ENCODE measurements at places on chromosomes 6 and 20.

DNA sequence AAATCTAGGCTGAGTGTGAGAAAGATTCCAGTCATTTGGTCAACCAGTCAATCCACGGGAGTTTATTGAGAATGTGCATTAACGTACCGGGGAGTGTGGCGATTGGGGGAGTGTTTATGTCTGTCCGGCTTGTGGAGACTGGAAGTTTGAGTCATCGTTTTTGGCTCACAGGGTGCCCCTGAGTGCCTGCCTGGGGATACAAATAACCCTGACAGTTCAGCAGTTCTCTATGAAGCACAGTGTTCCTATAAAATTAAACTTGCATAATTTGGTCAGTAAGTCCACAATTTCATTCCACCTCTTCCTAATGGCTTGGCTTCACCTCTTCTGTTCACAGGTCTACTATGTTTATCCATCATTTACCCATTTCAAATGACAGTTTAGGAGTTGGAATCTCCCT lies 72.6 kb upstream of the PLEKHG1 start:
- DNase-seq = no peak

GRCh38 chr6:154134471-154135147 lies 95.6 kb downstream of the OPRM1 start:
- no peak for DNase-seq

DNA sequence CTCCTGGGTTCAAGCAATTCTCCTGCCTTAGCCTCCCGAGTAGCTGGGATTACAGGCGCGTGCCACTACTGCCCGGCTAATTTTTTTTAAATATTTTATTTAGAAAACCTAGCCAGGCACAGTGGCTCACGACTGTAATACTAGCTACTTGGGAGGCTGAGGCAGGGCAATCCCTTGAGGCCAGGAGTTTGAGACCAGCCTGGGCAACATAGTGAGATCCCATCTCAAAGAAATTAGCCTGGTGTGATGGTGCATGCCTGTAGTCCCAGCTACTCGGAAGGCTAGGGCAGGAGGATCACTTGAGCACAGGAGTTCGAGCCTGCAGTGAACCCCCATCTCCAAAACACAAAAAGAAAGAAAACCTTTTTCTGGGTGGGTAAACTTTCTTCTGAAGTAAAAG lies 2.4 kb downstream of the SLC44A4 start:
- DNase-seq = no peak

DNA sequence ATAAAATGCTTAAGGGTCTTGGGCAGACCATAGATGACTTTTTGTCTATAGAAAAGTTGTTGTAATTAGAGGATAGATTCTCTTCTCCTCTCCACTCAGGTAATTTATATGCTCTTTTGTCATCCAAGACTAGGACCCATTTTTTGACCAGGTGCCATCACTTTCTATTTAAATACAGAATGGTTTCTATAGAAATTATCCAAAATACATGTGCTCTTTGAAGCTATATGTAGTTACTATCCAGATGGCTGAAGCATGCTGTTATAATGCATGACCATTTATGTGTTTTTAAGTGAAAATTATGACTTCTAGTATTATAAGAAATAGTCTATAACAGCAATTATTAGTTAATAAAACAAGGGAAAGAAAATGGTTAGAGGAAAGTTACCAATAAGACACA lies 3.0 kb upstream of the MLIP start:
- DNase-seq = no peak

- DNase-seq = no peak
These were observed 107.7 kb upstream of the SCP2D1 start for GRCh38 chr20:18705910-18706309.

Measured in NCI-H1436 (cell line).